ENCODE measurements at places on chromosomes 6 and 20.

DNA sequence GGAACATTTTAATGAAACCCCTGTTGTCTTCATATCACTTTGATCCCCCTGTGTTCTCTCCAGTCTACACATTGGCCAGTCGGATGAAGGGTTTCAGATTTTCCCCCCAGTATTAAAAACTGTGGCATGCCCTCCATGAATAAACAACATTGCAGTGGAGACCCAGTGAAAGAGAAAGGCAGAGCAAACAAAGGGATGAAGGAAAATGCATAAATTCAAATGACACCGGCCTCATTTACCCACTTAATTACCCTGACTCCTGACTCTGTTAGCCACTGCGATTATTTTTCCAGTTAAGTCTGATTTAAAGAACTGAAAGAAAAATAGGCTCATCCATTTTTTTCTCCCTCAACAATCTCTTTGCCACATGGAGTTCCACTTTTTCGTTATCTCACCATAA, 569.2 kb downstream of the TFAP2B start:
- no peak for DNase-seq

- no peak for DNase-seq
These were observed 110.3 kb upstream of the CEP85L start for GRCh38 chr6:118761645-118762044.

DNA sequence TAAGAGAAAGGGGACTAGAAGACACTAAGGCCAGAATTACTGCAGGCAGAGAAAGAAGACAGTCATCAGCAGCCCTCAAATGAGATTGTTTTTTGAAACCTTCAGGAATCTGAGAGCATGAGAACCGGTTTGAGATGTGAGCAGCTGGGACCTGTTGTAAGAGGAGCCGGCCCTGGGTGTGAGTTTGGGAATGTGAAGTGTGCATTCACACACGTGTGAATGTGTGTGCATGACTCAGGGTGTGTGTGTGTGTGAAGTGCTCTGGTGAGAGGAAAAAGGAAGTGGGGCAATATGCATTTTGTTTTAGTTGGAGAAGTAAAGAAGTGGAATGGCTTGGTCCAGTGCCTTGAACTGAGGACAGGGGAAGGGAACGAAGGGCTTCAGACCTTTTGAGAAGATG, 4.3 kb downstream of the SCUBE3 start:
- DNase-seq, result no peak

GRCh38 chr6:7974938-7975763, 64.6 kb upstream of the TXNDC5 start:
- no peak for DNase-seq

- peak; percentile 39 for DNase-seq
These were observed 138.9 kb downstream of the TMEM242 start for GRCh38 chr6:157184202-157185015.

- DNase-seq, result no peak
These were observed 19.9 kb upstream of the CRIP3 start for GRCh38 chr6:43328528-43328927.

DNA sequence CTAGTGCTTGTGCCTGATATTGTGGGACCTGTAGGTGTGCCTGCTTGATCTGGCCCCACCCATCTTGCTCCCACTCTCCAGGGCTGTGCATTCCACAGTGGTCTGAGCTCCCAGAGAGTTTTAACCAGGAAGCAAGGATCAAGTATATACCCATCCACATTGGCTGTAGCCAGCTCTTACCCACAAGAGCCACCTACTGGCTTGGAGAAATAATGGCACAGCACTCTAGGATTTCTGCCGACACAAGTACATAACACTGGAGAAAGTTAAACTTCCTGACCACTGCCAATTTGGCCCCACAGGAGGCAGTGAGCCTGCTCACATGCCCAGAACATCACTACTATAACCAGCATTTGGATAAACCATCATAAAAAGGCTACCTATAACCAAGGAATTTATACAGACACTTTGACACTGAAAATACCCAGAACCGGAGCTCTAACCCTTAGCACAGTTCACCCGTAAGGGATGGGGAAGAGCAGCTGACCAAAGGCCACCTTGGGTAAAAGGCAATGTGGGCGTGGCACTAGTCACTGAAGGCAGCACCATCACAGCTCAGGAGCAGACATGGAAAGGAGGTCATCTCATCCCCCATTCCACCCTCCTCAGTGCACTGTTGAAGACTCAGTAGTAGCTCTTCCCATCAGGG, 440.4 kb downstream of the BTBD3 start:
- DNase-seq, result no peak
